ENCODE measurements at places on chromosomes 7 and 10. TPM values are rescaled to one million over a fixed set of nuclear protein-coding genes. Genes with fewer than 3 reads are reported as not detected.

Gene PNLIPRP1
- polyA plus RNA-seq: 0.11 TPM

Gene HECW1
- 1.2 TPM for polyA plus RNA-seq

Gene PDK4
- 183 TPM for polyA plus RNA-seq

Gene CDNF
- 0.86 TPM for polyA plus RNA-seq

Gene UTF1
- polyA plus RNA-seq: not detected

Gene CALML5
- not detected for polyA plus RNA-seq

DNA sequence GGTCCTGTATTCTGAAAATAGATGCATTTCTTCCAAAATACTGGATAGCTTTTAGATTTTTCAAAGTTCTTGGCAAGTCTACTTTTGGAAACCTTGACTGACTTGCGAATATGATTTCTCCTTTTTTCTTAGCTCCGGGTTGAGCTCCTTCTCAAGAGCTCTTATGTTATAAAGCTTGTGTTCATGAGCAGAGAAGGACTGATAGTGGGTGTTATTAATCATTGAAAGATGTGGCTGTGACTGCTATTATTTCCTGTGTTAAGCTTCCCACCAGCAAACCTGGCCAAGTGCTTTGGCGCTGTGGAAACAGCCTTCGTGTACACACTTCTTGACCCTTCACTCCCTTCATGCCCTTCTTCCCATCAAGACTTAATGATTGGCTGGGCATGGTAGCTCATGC is 98.2 kb downstream of the KIAA1217 start:
- DNase-seq: no peak

DNA sequence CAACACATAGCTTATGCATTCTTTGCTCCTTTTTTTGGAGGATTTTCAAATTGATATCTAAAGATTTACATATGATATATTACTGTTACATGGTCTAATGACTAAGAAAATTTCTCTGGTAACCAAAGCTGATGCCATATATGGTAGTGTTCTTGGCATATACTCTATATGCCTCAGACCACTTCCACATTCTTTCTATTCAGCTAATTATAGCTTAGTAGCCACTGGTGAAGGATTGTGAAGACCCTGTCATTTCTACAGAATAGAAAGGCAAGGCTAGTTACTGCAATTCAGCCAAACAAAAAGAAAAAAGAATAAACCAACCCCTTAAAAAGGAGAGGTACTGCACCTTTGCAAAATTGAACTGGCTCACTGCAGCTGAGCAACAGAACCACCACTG is 3.7 kb downstream of the PURB start:
- no peak for DNase-seq

DNA sequence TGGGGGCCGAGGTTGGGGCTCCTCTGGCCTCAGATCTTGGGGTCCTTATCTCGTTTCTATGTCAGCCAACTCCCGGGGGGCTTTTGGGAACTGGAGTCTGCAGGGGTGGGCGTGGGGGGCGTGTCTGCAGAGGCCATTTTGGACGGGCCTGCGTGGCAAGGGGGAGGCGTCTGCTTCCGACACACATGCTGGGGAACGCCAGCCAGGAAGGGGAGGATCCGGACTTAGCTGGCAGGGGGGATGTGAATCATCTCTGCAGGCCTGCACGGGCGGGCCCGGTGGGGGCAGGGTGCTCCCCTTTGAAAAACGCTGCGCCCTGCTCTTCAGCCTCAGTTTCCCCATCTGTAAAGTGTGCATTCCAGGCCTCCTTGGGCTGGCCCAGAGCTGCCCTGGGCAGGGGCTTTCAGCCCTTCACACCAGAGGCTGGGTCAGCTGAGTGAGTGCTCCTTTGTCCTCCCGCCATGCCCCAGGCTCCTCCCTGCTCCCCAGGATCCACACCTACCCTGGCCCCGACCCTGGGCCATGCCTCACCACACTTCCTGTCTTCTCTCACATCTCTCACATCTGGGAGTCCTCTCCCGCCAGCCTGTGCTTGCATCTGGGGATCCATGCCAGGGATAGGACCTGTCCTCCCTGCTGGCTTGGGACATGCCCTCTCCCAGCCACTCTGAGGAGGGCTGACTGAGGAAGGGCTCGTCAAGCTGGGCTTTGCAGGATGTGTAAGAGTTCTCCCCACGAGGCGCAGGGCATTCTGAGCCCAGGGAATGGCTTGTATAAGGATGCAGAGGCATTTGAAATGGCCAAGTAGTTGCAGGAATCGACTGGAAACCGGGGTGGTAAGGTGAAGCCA is 172.6 kb upstream of the TNRC18 start:
- peak; percentile 77 for DNase-seq

DNA sequence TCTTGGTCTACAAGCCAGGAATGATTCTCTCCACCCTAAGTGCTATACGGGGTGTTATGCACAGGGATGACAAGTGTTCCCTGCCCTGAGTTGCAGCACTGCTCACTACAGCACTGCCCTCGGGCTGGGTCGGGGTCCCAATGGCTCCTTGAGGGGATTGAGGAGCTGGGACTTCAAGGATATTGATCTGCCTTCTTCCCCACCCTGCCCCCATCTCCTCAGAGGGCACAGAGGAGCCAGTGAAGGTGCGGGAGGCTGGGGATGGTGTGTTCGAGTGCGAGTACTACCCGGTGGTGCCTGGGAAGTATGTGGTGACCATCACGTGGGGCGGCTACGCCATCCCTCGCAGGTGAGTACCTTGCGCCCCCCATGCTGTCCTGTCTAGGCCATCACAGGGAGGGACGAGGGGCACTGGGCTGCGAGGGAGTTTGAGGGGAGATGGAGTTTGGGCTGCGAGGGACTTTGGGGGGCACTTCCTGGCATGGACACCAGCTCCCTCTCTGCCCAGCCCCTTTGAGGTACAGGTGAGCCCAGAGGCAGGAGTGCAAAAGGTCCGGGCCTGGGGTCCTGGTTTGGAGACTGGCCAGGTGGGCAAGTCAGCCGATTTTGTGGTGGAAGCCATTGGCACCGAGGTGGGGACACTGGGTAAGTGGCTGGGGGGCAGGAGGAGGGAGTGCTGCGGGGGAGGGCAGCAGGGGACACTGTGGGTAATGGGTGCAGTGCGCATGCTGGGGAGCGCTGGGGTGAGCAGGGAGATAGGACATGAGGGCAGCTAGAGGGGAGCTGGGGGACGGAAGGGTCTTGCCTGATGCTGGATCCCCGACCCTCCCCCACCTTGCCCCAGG is 10.3 kb downstream of the FLNC start:
- DNase-seq: no peak

- no peak for DNase-seq
Observed at GRCh38 chr7:84226759-84227158, 32.2 kb upstream of the SEMA3A start.

GRCh38 chr7:41475801-41476459 is 227.0 kb downstream of the INHBA start:
- no peak for DNase-seq

DNA sequence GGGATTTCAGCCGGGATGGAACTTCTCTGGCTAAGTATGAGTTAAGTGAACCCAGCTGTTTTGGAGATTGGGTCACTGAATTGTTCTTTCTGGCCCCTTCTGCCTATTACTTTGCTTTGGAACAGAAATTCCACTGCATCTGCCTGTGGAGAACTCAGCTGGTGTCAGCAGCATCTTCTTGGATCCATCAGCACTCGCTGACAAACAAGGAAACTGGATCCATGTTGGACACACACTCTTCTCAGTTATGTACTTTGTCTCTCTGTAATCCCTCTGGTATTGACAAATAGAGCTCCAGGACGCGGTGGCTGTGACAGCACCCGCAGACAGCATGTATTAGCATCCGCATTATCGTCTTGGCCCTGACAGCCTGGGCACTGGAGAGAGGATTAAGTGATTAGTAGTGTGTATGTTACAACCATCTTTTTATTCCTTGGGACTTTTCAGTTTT is 73.0 kb upstream of the BMPER start:
- no peak for DNase-seq

DNA sequence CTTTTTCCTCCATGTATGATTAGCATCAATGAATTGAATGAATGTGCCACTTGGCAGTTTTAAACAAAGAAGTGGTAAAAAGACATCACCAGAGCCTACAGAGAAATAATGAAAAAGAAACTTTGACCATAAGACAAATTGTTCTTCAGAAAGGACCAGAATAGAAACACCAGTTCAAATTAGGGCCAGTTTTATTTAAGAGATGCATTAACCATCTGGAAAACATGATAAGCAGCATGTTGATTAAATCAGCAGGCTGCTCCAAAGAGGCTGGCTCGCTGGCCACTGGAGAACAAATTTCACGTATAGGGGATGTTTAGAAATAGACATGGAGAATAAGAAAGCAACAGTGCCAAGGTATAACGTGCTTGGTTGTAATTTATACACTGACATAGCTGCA is 242.3 kb upstream of the AOAH start:
- no peak for DNase-seq

DNA sequence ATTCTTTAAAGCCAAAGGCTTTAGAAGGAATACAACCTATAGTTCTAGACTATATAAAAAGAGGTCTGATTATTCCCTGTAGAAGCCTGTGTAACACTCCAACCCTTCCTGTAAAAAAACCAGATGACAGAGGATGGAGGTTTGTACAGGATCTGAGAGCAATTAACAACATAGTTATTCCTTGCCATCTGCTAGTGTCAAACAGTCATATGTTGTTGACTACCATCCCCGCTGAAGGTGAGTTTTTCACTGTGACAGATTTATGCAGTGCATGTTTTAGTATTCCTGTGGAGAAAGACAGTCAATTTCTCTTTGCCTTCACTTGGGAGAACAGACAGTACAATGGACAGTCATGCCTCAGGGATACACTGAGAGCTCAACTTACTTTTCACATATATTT is 19.0 kb upstream of the SLC26A4 start:
- no peak for DNase-seq

DNA sequence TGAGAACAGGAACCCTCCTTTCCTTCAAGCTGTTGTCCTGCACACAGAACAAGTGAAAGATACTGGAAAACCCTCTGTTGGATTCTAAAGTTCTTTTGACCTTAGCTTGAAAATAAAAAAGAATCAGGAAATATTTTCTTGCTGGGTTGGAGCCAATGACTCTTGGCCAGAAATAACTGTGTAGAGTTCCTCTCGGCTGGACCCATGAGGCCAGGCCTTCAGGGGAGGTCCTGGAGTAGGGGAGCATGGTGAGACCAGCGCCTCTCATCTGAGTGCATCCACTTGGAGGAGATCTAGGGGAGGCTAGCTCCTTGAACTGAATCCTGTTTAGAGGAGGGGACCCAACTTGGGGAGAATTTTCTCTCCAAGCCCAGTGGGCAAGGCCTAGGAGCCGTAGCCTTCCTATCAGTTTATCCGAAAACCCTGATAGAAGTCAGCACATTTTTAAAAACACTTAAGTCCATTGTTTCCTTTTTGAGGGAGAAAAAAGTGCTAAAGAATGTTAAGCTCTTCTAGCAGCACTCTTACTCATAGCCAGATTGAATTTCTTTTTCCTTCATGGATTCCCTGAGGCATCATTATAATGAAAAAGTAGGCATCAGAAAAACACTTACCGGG is 635.7 kb upstream of the ANKRD30A start:
- no peak for DNase-seq

GRCh38 chr7:129529643-129530042 is 27.3 kb downstream of the SMKR1 start:
- no peak for DNase-seq

GRCh38 chr7:135075716-135076115 is 72.2 kb upstream of the TMEM140 start:
- DNase-seq: no peak

GRCh38 chr10:6074489-6075301 is 12.5 kb upstream of the IL2RA start:
- no peak for DNase-seq

- DNase-seq: no peak
Observed at GRCh38 chr10:48477141-48477540, 127.7 kb downstream of the ARHGAP22 start.

- no peak for DNase-seq
Observed at GRCh38 chr10:107656932-107657331, 492.4 kb upstream of the SORCS1 start.

DNA sequence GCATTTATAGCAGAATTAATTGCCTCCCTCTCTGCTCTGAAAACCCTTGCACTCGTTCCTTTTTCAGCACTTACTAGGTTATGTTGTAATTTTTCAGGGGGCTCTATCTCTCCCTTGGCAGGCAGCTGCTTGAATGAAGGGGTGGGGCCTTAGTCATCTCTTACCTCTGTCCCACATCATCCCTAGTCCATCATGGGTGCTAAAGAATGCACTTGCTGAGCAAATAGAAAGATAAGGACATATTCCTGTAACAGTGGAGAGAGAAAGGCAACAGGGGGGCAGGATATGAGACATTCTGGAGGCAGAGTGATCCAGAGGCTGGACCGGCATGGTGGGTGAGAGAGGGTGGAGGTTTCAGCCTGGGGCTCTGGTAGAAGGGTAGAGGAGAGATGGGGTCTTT is 60.0 kb downstream of the MINDY4 start:
- DNase-seq: no peak

GRCh38 chr7:122770686-122771335 is 68.1 kb upstream of the RNF148 start:
- DNase-seq: no peak

DNA sequence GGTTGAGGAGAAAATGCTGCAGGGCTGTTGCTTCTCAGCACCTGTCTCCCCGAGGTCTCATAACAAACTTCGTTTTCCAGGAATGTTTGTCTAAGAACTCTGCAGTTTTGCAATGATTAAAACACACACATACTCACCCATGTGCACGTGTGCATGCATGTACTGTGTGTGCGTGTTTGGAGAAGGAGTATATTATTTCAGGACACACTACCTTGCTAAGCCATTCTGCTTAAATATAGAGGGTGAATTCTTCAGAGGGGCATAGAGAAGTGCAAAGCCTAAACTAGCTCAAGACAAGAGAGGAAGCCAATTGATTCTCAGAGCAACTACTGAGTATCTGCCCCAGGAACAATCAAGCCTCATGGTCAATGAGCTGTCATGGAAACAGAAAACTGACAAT is 298.4 kb upstream of the MGMT start:
- no peak for DNase-seq

GRCh38 chr10:34217524-34217923 is 597.6 kb downstream of the PARD3 start:
- DNase-seq: no peak

GRCh38 chr7:148754912-148755311 is 56.2 kb downstream of the CUL1 start:
- DNase-seq: no peak

DNA sequence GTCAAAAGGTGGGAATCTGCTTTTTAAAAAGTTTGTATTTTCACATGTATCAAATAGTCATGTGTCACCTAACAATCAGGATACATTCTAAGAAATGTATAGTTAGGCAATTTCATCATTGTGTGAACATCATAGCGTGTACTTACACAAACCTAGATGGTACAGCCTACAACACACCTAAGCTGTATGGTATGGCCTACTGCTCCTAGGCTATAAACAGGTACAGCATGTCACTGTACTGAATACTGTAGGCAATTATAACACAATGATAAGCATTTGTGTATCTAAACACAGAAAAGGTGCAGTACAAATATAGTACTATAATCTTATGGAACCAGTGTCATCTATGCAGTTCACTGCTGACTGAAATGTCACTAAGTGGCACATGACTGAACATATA is 17.8 kb downstream of the COA1 start:
- no peak for DNase-seq

Measured in urinary bladder (tissue), 4 donors.